SK-N-SH (cell line): ENCODE measurements at places on chromosomes 4 and X. TPM values are rescaled to one million over a fixed set of nuclear protein-coding genes. Genes with fewer than 3 reads are reported as not detected.
A peak's percentile ranks its signal among the peaks of the same experiment; 100 is the strongest.

NDUFC1 gene
- 75.9 and 101 TPM in 2 replicates for polyA plus RNA-seq

DGKK gene
- polyA plus RNA-seq: 0.02 and 0.06 TPM in 2 replicates

PPARGC1A gene
- polyA plus RNA-seq: 0.06 and 0.07 TPM in 2 replicates

PABPC1L2B gene
- polyA plus RNA-seq: 0.05 TPM in 2 replicates

VCX3A gene
- not detected in 2 replicates for polyA plus RNA-seq

APLN gene
- 0.71 and 0.82 TPM in 2 replicates for polyA plus RNA-seq

GAGE12F gene
- not detected in 2 replicates for polyA plus RNA-seq

PAGE2B gene
- polyA plus RNA-seq: 0.31 TPM in 1 of 2 replicates, not detected in the other

RCHY1 gene
- 13.5 and 17.4 TPM in 2 replicates for polyA plus RNA-seq

SSX3 gene
- polyA plus RNA-seq: 0.16 and 0.21 TPM in 2 replicates

TEX13D gene
- polyA plus RNA-seq: not detected in 2 replicates

CXCL8 gene
- polyA plus RNA-seq: 6.0 and 7.7 TPM in 2 replicates

SHROOM4 gene
- 0.31 and 0.45 TPM in 2 replicates for polyA plus RNA-seq

XAGE1B gene
- polyA plus RNA-seq: 104 and 115 TPM in 2 replicates

- no peak for DNase-seq
Measured at GRCh38 chr4:77773101-77773500, 46.1 kb downstream of the CNOT6L start.

- no peak for DNase-seq
Measured at GRCh38 chrX:23727206-23727605, 15.9 kb downstream of the ACOT9 start.

- DNase-seq: no peak
Measured at GRCh38 chr4:95106408-95106928, 348.7 kb downstream of the BMPR1B start.

- DNase-seq: peak; percentile 86
Measured at GRCh38 chr4:7987148-7987989, 47.7 kb upstream of the AFAP1 start.

GRCh38 chr4:81221303-81222081 lies 6.5 kb upstream of the PRKG2 start:
- DNase-seq: no peak

GRCh38 chr4:18480928-18481327 lies 459.4 kb upstream of the LCORL start:
- no peak for DNase-seq

GRCh38 chrX:121283921-121284320 lies 236.5 kb downstream of the GLUD2 start:
- DNase-seq: no peak

GRCh38 chrX:73457306-73457705 lies 10.5 kb downstream of the CDX4 start:
- no peak for DNase-seq

DNA sequence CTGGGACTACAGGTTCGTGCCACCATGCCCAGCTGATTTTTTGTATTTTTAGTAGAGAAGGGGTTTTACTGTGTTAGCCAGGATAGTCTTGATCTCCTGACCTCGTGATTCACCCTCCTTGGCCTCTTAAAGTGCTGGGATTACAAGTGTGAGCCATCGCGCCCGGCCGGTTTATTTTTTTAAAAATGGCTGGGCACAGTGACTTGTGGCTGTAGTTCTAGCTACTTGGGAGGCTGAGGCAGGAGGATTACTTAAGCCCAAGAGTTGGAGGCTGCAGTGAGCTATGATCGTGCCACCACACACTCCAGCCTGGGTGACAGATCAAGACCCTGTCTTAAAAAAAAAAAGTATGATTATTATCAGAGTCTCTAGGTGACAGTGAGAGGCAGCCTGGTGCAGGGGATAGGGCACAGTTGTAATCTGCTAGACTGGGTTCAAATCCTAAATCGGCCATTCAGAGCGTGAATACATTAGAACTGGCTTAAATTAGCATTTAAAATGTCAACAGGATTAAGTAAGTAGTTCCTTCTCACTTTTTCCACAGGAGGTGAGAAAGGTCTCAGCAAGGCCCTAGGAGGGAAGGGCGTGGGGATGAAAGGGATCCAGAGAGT lies 435 bp upstream of the MGST2 start:
- DNase-seq: no peak

- DNase-seq: no peak
Measured at GRCh38 chrX:113470166-113470565, 629.5 kb upstream of the AMOT start.

GRCh38 chrX:153771415-153772315 lies 7.6 kb downstream of the PLXNB3 start:
- peak; percentile 22 for DNase-seq

- no peak for DNase-seq
Measured at GRCh38 chr4:187724456-187724855, 271.1 kb upstream of the ZFP42 start.

GRCh38 chr4:108681321-108681809 lies 31.0 kb downstream of the OSTC start:
- no peak for DNase-seq

DNA sequence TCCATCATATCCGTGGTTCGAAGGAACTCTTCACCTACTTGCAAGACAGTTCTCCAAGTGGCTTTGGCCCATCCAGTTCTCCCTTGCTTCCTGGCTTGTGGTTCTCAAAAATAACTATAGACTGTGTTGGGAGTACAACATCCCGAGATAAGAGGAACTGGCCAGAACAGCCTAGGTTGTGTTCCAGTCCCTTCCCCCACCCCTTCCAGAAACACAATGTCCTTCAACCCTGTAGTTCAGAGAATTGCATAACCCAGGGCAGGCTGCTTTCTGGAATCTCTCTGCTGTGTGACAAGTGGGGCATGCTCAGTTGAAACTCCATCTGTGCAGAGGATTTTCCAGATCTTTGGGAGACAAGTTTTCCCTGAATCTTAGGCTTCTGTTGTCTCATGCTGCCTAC lies 206.5 kb downstream of the PCDH10 start:
- no peak for DNase-seq

GRCh38 chrX:123878252-123878721 lies 18.4 kb downstream of the XIAP start:
- DNase-seq: no peak

- DNase-seq: no peak
Measured at GRCh38 chr4:168791376-168791775, 218.7 kb downstream of the CBR4 start.

DNA sequence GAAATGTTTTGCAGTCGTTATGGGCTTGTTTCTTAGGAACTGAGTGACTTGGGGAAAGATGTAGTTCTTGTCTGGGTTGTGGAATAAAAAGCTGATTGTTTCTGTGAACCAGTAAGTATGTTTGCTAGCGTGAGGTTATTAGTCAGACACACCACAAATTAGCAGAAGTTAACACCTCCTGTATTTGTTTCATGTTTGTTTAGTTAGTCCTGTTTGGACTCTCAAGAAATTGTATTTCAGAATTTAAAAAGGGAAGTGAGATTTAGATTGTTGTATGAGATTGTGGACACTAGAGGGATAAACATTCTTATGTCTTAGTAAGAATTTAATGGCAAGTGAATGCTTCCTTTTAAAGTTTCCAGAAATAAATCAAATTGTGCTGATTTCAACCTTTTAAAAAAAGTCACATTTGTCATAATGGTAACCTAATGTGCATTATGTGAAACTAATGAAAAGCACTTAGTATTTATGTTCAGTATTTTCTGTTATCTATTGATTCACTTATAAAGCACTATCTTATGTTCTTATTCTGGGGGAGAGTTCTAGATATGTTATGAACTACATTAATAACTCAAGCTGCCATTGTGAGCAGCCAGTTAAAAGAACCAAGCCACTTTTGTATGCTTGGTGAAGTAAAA lies 25.6 kb downstream of the ATP10D start:
- DNase-seq: no peak

DNA sequence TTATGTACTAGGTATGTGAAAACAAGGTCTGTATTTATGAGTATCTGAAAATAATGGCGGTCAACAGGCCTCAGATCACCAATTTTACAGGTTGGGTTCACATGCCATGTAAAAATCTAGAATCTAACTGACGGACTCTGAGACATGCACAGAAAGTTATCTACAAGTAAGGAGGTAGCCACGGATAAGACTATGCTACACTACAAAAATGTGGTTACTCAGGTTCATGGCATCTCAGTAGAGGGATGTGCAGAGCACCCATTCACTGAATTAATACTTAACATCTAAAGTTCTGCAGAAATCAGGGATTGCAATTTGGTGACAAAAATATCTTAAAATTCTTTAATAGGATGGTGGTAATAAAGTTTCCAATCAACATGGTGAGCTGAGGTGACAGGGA lies 155.9 kb downstream of the APBB2 start:
- DNase-seq: no peak

GRCh38 chr4:168822481-168822880 lies 187.6 kb downstream of the CBR4 start:
- DNase-seq: no peak

- peak; percentile 34 for DNase-seq
Measured at GRCh38 chr4:120718979-120719566, 203.5 kb downstream of the PRDM5 start.

DNA sequence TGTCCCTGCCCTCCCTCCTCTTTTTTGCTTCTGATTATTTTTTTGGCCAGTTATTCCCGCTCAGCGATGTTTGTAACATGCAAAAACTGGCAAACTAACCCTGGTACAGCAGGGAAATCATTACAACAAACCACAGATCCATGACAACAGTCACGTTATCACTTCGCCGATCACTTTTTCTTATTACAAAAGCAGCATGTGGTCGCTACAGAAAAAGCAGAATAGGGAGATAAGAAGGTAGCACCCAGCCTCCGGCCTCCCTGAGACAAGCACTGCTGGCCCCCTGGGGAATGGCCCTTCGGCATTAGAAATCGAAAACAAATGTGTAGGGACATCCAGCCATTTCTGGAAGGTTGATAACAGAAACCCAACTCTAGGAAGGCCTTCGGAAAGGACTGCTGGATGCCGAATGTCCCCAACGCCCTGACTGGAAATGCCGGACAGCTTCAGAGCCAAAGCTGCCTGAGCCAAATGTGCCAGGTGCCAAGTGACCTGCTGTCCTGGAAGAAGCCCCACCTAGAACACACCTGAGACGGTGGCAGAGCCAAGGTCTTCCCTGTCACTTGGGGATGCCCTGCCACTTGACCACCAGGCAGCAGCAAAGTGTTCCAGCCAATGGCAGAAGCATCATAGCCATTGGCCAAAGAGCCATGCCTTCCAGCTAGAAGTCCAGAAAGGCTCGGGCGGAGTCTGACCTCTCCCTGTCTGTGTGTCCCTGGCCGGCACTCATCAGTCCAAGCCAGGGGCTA lies 2.9 kb downstream of the IDH3G start:
- no peak for DNase-seq

DNA sequence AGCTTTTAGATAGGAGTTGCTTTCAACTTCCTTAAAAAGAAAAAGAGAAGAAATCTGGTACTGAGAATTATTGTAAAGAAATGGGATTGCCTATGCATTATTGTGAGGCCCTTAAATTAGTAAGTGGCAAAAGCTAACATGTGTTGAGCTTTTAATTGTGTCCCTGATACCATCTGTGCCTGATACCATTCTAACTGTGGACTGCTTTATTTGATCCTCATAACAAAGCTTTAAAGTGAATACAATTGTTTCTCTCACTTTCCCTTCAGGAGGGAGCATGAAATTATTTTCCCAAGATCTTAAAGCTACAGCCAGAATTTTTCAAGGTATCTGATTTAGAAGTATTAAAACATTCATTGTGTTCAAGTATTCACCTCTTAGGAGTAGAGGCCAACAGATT lies 9.9 kb downstream of the KCTD8 start:
- DNase-seq: no peak

GRCh38 chr4:106584337-106584989 lies 215.9 kb upstream of the GIMD1 start:
- DNase-seq: no peak

GRCh38 chrX:41518841-41519220 lies 71.7 kb downstream of the NYX start:
- DNase-seq: peak; percentile 31
